ENCODE measurements at places on chromosomes 2 and 18. TPM values are rescaled to one million over a fixed set of nuclear protein-coding genes. Genes with fewer than 3 reads are reported as not detected.

DNA sequence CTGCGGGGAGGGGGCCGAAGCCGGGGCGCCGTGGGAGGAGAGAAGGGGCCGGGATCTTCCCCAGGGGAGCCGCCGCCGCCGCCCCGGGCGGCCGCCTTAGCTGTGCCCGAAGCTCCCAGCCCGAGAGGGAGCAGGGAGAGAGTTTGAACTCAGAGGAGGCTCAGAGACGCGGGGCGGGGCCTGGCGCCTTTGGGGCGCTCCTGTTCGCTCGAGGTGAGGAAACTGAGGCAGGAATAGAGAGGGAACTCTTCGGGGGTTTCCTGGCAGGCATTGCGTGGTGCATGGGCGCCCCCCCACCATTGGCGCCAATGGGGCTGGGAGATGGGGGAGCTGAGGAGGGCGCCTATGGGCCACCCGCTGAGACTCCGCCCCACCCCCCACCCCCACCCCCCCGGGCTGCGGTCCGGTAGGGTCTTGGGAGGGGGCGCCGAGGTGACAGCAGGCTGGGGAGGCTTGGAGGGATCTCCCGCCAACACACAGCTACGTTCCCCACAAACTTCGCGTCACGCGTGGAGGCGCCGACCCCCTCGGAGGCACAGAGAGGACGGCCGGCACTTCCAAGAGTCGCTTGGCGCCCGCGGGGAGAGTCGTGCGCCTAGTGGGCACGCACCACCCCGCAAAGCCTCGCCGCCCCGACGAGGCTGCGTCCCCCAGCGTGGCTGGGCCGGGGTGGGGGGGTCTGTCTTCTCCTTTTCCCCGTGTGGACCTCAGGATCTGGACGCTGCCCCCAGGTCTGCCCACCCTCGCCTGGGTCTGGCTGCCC lies 680 bp downstream of the CTDSP1 start:
- DNase-seq = peak; percentile 44
- no peaks in the 10 kb centered on the region for H3K36me3 ChIP-seq
- H3K4me1 ChIP-seq = no peaks in the 10 kb centered on the region
- H3K27me3 ChIP-seq = no peaks in the 10 kb centered on the region
- peak overlapping the region; percentile 88 for H3K27ac ChIP-seq

- no peak overlapping the region for H3K27ac ChIP-seq
- H3K4me3 ChIP-seq = no peak overlapping the region
- H3K36me3 ChIP-seq = no peaks in the 10 kb centered on the region
- no peaks in the 10 kb centered on the region for H3K4me1 ChIP-seq
- H3K27me3 ChIP-seq = no peaks in the 10 kb centered on the region
Measured at GRCh38 chr18:1227025-1227424, 322.4 kb downstream of the ADCYAP1 start.

Gene PSMA8
- not detected for total RNA-seq

DNA sequence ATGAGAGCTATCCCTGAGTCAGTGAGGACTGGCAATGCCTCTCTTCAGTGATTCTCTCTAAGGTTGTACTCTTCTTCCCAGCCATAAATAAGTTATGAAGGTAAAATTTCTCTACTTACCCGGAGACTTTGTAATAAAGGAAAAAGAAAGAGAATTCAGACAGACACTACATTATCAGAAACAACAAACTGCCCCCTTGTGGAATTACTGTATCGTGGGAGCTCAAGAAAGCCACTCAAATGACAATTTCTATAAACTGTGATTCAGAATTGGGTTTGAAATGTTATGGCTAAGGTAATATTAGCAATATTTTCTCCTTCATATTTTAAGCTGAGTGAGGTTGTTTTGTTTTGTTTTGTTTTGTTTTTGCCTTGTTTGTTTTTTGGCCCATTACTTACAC lies 155.8 kb upstream of the TANK start:
- no peak overlapping the region for H3K27ac ChIP-seq
- no peaks in the 10 kb centered on the region for H3K36me3 ChIP-seq
- H3K4me3 ChIP-seq = no peak overlapping the region
- DNase-seq = no peak

Gene ELOA2
- not detected for total RNA-seq
